HT-29 (cell line): ENCODE measurements at places on chromosomes 2 and 18.

DNA sequence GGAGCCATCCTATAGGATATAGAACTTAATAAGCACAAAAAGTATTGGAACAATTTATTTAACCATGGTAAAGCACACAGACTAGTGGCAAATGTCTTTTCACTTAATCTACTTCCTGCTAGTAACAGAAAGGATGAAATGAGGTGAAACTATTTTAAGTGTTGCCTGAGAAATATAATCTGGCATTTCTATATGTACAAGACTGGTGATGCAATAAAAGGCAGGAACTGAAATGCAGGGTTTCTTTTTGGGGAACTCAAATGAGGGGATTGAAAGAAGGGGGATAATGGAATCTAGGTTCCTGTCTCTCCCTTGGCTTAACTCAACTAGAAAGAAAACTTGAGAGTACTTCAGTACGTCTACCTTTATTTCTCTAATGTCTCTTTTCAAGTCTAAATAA lies 122.3 kb downstream of the MEMO1 start:
- DNase-seq = no peak

- no peak for DNase-seq
Measured at GRCh38 chr2:173287594-173287993, 67.1 kb upstream of the CDCA7 start.

DNA sequence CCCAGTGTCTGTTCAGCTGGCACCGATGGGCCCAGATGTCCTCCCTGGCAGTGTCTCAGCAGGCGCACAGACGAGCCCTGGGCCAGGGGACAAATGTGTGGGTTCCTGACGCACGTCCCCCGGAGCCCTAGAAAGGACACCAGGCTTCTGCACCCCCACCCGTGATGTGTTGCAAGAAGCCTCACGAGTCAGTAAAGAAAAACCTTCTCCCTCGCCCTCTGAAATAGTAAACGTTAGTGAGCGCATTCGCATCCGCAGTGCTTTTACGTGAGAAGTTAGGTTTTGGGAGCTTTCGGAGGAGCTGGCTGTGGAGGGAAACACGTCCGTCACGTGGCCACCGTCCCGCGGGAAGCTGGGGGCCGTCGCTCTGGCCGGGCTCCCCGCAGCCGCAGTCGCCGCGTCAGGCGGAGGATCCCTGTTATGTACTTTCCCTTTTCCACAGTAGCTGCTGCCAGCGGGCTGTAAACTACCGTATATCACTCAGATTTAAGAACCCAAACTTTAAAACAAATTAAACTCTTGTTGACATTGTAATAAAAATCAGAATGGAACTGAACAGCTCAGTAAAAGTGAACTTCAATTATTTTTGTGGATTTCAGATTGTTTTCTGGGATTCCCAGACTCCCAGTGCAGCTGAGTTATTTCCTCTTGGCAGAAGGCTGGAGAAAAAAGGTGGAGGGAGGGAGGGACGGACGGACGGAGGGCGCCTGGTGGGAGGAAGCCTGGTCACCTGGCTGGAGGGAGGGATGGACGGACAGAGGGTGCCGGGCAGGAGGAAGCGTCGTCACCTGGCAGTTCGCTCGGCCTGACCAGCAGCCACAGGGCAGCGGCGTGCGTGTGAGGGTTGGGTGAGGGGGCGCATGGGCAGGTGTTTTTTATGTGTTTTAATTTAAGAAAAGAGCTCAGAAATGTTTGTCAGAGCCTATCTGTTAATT lies 112.1 kb downstream of the NFATC1 start:
- no peak for DNase-seq

- DNase-seq = peak; percentile 80
Measured at GRCh38 chr2:232444409-232445148, 11.4 kb upstream of the ALPI start.

DNA sequence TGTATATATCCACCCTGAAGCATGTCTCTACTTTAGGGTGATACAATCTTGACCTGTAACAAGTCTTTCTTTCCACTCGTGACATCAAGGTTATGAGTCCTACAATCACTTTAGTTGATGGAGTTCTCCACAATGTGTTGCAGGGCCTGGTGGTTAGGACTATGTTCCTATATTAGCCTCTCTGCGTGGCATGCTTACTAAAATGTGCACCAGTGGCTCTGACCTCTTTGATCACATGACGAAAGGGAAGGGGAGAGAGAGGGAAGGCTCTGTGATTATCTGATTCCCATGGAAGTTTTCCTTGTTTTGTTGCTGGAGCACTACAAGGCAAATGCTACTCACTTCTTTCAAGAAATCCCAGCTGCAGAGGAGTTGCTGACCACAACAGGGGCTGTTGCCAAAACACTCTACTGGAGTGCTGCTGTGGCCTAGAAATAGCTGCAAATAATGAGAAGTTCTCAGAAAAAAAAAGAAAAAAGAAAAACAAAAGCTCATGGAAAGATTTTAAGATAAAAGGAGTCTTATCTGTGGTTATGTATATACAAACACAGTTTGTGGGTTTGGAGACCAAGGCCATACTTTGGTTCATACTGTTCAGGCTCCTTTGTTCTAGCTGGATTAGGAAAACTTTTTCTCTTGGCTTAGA lies 272.8 kb upstream of the MMADHC start:
- DNase-seq = no peak

DNA sequence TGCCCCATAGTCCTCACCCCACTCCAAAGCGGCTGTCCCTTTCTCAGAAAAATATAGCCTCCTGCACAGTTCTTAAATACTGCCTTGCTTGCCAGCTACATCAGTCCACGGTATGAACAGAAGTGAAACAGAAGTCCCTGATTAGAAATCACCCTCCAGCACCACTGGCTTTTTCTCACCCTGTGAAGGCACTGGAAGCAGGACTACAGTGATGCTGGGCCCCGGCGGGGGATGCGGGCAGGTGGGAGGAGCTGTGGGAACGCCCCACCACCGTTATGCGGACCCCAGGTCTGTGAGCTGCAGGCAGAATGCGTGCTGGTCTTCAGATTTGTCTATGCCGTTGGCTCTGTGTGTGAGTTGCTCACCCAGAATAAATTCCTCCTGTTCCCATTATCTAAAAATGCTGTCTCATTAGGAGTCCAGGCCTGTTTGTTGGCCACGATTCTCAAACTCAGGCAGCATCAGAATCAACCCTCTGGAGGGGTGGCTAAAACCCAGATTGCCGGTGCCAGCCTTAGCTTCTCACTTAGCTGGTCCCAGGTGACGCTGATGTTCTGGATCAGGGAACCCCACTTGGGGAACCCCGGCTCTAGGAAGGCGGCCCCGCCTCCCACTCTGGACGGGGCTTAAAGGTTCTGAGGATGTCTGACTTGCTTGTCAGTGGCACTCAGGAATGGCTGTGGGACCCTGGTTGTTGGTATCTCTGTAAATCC lies 224.8 kb upstream of the PXDN start:
- no peak for DNase-seq

DNA sequence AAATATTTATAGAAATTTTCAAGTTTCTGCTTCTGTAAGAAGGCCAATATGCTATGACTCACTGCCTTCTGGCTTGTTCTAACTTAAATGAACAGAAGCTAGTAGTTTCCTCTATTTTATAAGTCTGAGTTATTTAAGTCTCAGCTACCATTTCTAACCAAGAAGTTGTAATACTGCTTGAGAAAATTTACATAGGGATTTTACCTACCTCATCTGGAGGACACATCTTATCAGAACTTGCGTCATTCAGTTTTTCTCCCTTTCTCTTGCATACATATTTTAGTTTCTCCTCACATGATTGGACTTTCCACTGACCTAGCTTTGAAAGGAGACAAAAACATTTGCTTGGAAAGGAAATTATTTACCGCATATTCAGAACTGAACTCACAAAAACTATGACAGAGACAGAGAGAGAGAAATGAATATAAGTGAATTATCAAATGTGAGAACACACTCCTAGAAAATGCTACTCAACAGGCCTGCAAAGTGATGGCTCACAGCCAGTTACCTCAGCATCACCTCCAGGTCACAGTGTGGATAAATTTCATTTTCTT lies 81.1 kb upstream of the CD302 start:
- DNase-seq = no peak

DNA sequence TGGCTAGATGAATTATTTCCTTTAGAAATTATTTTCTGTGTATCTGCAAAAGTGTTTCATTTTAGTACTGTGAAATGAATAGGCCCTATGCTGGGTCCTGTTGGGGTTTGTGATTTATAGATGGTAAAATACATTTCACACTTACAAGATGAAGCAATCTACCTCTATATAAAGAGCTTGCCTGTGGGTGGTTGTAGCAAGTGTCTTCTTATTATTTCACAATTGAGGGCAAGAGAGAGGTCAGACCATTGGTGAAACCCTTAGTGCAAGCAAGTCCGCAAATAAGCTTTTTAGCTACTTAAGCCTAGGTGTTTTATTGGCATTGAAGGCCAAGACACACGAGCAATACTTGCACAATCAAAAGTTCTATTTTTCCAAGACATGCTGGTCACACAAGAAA lies 153.1 kb downstream of the FMNL2 start:
- DNase-seq = no peak

DNA sequence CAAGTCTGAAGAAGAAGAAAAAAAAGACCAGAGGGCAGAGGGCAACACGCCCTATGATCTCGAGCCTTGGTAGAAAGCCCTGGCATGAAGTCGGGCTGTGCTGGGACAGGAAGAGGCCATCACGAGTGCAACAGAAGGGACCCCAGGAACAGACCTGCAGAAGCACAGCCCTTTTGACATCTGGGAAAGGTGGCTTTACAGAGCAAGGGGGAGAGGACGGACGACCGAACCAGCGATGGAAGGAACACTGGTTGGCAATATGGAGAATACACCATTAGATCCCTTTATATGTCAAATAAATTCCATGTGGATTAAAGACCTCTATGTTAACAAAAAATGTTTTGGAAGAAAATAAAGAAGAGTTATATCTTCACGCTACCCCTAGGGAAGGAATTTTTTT lies 10.7 kb downstream of the KIF1A start:
- no peak for DNase-seq

GRCh38 chr2:2662847-2663356 lies 331.8 kb upstream of the MYT1L start:
- DNase-seq = peak; percentile 9

DNA sequence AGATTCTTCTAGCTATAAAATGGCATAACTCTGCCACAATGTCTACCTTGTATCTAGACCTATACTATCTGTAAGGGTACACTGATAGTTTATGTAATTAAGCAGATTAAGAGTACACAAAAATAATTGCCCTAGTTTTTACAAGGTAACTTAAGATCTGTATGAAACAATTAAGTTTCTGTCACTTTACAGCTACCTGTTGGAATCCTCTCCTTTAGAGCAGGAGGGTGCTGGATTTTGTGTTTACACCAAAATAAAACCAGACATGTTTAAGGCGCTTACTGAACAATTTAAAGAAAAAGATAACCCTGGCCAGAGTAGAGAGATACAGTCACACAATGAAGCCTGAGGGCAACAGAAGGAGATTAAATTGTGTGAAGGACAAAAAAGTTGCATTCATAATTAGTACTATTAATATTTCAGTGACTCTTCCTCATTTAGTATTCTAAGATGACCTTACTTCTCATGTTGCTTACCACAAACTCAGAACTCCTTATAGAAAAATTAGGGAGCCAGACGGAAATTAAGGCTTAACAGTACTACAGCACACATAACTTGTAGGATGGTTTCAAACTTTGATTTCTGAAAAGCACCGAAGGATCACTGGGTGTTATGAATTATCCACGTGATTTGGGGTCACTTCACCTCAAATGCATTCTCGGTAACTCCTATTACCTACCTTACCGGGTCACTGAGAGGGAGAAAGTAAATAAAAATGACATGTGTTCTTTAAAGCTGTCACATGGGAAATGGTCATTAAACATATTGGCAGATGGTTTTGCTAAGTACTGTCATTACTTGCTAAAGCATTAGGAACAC lies 1.0 kb downstream of the DARS1 start:
- DNase-seq = no peak

DNA sequence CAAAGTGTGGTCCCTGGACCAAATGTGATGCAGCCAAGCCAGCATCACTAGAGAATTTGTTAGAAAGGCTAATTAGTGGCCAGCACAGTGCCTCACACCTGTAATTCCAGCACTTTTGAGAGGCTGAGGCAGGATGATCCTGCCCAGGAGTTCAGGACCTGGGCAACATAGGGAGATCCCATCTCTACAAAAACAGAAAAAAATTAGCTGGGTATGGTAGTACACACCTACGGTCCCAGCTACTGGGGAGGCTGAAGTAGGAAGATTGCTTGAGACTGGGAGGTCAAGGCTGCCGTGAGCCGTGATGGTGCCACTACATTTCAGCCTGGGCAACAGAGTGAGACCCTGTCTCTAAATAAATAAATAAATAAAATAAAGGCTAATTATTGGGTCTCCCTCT lies 69.9 kb upstream of the FZD5 start:
- no peak for DNase-seq

DNA sequence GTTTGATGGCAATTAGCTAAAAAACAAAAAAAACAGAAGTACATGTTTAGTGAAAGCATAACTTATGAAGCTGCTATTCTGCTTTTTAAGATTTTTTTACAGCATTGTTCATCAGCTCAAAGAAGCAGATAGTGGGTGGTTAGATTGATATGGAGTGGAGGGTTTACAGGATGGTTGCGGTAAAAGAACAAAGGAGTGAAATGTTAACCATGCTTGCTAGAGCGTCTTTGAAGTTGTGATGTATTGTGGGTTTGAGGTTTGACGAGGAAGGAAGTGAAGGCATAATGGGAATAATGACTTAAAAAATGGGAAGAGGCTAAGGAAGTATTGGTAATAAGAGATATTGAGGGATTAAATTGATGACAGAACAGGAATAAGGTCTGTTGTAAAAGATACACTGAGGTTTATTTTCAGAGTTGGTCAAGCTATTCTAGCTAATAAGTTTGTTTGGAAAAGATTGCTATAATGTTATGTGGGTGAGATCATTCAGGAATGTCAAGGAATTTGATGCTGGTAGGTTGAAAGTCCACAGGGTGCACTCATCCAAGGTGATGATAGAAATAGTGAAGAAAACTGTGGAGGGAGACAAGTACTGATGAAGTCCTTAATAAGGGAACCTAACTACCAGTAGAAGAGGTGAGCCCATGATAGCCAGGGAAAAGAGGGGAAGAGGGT lies 14.6 kb downstream of the SPOPL start:
- no peak for DNase-seq

DNA sequence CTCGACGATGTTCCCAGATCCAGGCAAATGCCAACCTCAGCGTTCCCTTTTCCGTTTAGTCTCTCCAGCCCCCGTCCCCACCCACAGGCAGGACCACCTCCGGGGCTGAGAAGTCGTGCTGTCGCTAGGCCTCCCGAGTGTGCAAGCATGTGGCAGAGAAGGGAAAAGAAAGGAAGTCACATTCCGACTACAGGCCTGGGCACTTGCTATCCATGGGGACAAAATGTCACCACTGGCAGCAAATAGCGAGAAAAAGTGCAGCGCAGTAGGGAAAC lies 420 bp downstream of the PIGN start:
- no peak for DNase-seq
